ENCODE measurements at places on chromosomes 5 and 9.

DNA sequence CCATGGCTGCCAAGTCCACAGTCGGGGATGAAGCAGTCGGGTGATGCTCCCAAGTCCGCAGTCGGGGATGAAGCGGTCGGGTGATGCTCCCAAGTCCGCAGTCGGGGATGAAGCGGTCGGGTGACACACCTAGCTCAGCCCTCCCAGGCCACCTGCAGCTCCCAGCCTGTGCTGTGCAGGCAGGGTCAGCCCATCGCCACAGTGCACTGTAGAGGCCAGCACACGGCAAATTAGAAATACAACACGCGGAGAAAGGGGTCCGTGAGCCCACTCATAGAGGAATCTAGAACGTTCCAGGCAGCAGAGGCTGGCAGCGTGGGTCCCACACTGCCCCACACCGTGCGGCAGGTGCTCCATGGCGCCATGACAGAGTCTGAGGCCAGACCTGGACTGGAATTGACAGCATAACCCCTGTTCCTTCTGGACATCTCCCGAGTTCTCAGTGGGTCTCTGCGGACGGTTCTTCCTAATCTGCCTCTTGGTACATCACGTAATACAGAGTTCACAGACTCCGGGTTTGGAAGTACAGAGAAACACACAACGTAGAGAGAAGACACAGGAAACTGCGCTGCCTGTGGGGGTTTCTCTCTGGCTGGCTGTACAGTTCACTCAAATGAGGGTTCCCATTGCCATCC is 7.7 kb upstream of the EXOC3 start:
- no peaks in the 10 kb centered on the region for H3K36me3 ChIP-seq
- H3K4me3 ChIP-seq = no peak overlapping the region
- DNase-seq = no peak
- H3K4me1 ChIP-seq = peaks cover 12% of the 10 kb centered on the region
- H3K27me3 ChIP-seq = no peaks in the 10 kb centered on the region
- H3K27ac ChIP-seq = no peak overlapping the region

GRCh38 chr9:86424251-86424891 is 70.2 kb upstream of the TUT7 start:
- H3K36me3 ChIP-seq = no peaks in the 10 kb centered on the region
- no peak for DNase-seq
- no peak overlapping the region for H3K27ac ChIP-seq

DNA sequence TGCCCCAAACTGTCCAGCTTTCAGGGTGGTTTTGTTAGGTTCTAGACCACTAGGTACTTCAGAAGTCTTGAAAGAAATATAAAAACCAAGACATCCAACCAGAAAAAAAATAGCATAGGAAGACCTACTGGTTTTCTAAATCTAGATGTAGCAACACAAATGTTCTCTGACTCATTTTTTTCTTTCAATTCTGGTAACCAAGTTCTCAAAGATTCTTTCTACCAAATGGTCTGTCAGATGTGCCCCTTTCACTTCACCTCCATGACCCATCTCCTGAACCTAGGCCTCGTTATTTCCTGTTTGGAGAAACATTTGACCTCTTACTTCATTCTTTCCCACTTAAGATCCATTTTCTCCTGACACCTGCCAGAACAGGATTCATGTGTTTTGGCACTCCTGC is 355.3 kb downstream of the KIAA0825 start:
- no peak for DNase-seq
- no peaks in the 10 kb centered on the region for H3K27me3 ChIP-seq
- no peak overlapping the region for H3K27ac ChIP-seq
- no peak overlapping the region for H3K4me3 ChIP-seq
- no peaks in the 10 kb centered on the region for H3K36me3 ChIP-seq

GRCh38 chr5:146451411-146451810 is 4.3 kb downstream of the TCERG1 start:
- H3K27me3 ChIP-seq = no peaks in the 10 kb centered on the region
- H3K36me3 ChIP-seq = peaks cover 48% of the 10 kb centered on the region
- H3K27ac ChIP-seq = no peak overlapping the region

DNA sequence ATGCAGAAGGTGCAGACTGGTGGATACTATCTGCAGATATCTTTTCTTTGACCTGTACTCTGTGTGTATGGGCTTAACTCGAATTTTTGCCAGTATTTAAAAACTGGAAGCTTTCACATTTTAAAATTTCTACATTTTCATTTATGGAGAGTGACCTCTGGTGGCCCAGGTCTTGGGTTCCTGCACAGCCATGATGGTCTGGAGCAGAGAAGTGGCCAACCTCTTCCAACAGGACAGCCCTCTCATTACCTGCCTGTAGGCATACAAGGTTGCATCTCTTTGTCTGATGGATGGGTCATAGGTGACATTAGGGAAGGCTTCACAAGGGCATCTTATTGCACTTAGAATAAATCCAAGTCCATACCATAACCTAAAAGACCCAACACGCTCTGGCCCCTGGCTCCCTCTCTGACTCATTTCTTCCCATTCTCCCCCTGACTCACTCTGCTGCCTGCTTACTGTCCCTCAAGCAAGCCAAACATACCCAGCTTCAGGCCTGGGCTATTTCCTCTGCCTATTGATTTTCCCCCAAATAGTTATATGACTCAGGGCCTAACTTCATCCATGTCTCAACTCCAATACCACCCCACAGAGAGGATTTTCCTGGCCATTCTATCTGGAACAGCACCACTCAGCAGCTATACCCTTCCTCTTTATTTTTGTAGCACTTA is 113.3 kb upstream of the SLC1A3 start:
- no peak overlapping the region for H3K4me3 ChIP-seq
- peak overlapping the region; percentile 15 for H3K27ac ChIP-seq
- H3K36me3 ChIP-seq = no peaks in the 10 kb centered on the region
- DNase-seq = peak; percentile 45

DNA sequence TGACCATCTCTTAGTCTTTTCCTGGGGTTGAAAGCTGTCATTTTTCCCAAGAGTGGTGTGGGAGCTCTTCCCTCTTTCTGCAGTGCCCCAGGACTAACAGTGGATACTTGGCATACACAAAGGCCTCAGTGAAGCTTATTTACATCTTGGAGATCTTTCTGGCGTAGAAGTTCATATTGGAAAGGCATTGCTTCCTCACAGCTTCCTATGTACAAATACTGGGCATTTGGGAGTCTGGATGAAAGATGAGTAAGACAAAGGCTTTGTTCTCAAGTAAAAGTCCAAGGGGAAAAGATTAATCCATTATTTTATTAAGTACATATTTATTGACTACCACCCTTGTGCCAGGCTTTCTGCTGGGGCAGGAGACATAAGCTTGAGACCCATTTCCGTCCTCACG is 22.0 kb downstream of the MAP3K1 start:
- H3K4me1 ChIP-seq = peaks cover 80% of the 10 kb centered on the region
- H3K36me3 ChIP-seq = peaks cover 14% of the 10 kb centered on the region
- H3K27me3 ChIP-seq = no peaks in the 10 kb centered on the region
- peak overlapping the region; percentile 25 for H3K27ac ChIP-seq

GRCh38 chr5:179792612-179793467 is 946 bp upstream of the LTC4S start:
- peaks cover 16% of the 10 kb centered on the region for H3K4me1 ChIP-seq
- H3K27ac ChIP-seq = peak overlapping the region; percentile 31
- no peaks in the 10 kb centered on the region for H3K27me3 ChIP-seq
- peak overlapping the region; percentile 32 for H3K4me3 ChIP-seq
- DNase-seq = no peak
